ENCODE measurements at places on chromosomes 2 and 18.

DNA sequence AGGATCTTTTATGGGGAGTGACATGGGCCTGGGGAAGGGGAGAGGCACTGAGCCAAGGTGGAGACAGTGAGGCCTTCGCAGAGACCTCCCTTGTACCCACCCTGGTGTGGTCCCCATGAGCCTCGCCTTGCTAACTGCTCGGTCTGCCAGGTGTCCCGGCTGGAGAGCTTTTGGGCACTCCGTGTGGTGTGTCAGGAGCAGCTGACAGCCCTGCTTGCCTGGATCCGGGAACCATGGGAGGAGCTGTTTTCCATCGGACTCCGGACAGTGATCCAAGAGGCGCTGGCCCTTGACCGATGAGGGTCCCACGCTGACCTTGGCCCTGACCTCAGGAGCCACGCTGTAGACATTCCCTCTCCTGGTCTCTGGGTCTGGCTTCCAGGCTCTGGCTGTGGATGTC, 11.5 kb upstream of the SLC4A3 start:
- DNase-seq, result no peak

- DNase-seq, result no peak
These were observed 35.5 kb upstream of the KIDINS220 start for GRCh38 chr2:8872821-8873432.

- DNase-seq, result no peak
These were observed 28.6 kb upstream of the DAPL1 start for GRCh38 chr2:158766524-158766923.

- no peak for DNase-seq
These were observed 128.9 kb downstream of the HDAC4 start for GRCh38 chr2:239271882-239272281.

- no peak for DNase-seq
These were observed 688.0 kb upstream of the ZEB2 start for GRCh38 chr2:145207884-145208283.
